ENCODE measurements at places on chromosomes 3 and 15.

DNA sequence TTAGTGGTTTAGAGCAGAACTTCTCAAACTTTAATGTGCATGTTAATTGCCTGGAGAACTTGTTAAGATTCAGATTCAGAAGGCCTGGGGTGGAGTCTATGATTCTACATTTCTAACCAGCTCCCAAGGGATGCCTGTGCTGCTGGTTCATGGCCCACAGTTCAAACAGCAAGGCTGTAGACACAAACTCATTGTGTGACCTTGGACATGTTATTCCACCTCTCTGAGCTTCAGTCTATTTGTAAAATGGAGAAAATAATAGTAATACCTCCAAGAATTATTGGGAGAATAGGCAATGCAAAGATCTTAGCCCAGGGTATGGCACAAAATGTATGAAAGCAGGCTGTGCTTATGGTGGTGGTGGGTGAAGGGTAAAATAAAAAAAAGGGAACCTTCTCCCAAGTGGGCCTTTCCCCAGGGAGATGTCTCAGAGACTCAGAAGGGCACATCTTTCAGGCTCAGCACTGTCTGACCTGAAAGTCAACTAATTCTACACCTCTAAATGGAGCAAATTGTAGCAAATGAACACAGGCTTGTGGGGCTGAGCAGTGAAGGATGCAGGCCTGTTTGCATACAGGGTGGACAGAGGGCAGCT lies 176.0 kb upstream of the TRIM42 start:
- no peak for DNase-seq

DNA sequence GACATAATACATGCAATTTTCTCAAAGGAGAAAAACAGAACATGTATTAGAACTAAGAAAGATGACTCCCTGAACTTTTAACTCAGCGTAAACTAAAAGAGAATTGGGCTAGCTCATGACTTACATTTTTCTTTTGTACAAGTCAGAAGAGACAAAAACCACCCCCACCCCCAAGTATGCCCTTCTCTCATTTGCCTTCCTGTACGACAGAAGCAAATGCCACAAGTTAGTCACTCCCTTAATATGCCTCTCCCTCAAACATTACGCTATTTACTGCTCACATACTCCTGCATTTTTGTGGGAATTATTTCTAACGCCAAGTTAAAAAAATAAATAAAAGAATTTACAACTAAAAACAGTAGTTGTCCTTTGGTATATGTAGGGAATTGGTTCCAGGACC lies 22.0 kb downstream of the CPEB1 start:
- no peak for DNase-seq

DNA sequence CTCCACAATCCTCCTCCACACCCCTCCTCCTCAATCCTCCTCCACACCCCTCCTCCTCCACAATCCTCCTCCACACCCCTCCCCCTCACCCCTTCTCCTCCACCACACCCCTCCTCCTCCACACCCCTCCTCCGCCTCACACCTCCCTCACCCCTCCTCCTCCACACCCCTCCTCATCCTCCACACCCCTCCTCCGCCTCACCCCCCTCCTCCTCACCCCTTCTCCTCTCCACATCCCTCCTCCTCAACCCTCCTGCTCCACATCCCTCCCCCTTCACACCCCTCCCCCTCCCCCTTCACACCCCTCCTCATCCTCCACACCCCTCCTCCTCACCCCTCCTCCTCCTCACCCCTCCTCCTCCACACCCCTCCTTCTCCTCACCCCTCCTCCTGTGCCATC lies 69.8 kb upstream of the BLM start:
- no peak for DNase-seq

DNA sequence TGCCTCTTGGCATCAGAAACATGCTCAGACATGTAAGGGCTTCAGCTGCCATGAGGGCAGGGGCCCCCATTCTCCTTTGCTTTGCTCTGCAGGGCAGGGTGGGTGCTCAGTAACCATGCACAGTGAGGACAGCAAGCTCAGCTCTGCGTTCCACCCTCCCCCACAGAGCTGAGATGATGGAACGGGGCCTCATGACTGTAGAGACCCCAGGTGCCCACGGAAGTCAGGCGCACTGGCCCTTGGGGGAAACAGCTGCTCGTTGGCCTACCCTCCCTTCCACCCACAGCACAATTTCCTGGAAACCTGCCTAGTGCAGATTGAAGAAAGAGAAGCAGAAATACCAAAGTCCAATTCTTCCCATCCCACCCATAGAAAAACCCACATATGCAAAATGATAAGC lies 10.5 kb downstream of the CTXND1 start:
- DNase-seq = no peak

- no peak for DNase-seq
Measured at GRCh38 chr15:70504299-70504951, 258.9 kb downstream of the UACA start.

DNA sequence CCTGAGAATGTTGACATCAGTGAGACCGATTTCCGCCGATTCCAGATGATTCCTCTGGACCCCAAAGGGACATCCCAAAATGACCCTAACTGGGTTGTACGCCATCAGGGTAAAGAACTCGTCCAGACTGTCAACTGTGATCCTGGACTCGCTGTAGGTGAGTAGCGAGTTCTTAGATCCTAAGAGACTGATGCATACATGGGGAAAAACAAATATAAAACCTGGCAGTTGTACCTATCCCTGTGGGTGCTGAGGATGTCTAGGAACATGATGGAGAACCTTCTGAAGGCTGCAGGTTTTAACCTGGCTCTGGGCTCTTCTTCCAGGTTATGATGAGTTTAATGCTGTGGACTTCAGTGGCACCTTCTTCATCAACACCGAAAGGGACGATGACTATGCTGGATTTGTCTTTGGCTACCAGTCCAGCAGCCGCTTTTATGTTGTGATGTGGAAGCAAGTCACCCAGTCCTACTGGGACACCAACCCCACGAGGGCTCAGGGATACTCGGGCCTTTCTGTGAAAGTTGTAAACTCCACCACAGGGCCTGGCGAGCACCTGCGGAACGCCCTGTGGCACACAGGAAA lies 12.3 kb downstream of the THBS1 start:
- no peak for DNase-seq

DNA sequence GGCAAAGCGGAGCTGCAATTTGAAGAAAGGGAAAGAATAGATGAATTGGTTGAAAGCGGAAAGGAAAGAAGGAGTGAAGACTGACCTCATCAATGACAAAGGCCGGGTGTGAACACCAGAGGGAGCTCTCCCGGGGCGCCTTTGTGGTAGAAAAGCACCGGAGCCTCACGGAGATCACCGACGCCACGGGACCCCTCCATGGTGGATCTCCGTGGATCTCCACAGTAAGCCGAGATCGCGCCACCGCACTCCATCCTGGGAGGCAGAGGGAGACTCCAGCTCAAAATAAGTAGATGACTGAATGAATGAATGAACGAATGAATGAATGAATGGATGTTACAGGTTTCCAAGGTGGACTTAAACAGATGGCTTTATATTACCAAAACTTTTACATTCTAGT lies 25.0 kb downstream of the GPR160 start:
- DNase-seq = no peak

GRCh38 chr3:126517291-126517951 lies at the start of gene UROC1:
Gene UROC1 (minus strand): TSS chr3:126517773. CDS start chr3:126517719, 54 bp downstream.
- no peak for DNase-seq

DNA sequence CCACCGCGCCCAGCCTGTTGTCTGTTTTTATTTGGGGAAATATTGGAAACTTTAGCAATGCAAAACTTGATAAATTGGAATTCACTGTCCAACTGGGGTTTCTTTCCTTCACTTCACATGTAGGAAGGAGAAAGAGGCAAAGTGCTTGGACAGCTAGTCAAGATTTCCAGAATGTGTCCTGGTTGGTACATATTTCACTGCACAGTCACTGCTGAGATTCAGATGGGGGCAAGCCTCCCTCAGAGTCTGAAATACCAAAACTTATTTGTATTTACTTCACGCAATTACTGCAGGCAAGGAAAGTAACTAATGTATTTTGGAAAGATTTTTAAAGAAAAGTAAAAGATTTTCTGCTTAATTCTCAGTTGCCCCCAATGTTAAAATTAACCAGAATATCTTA lies 21.0 kb downstream of the LRRC31 start:
- DNase-seq = no peak

DNA sequence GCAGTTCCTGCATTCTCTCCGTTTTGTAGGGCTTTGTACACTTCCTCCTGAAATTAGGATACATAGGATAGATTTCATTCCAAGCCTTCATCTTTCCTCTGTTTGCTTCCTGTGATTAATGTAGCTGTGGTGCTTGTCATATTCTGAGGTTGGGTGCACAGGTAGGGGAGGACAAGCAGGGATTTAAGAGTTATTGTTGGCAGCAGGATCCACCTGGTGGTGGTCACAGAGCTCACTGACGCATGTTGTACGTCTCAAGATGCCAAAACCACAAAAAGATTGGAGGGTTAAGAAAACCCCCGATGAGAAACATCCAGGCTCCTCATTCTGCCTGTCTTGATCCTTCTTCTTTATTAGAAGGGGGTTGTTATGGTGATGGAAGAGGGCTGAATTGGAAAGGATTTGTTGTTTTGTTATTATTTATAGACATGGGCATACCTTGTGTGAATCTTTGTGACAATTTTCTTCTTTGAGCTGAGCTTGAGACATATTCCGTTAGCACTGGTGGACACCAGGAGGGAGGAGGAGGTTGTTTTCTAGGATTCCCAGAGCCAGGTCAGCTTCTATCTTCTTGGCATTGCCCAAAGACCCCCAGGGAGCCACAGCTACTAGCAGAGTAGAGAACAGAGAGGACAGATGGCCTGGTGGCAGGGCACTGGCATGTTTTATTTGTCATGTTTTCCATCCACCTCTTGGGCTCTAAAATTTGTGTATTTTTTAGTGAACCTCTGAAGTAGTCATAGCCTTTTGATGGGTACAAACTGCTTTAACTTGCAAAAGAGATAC lies 57.7 kb upstream of the LARS2 start:
- no peak for DNase-seq

DNA sequence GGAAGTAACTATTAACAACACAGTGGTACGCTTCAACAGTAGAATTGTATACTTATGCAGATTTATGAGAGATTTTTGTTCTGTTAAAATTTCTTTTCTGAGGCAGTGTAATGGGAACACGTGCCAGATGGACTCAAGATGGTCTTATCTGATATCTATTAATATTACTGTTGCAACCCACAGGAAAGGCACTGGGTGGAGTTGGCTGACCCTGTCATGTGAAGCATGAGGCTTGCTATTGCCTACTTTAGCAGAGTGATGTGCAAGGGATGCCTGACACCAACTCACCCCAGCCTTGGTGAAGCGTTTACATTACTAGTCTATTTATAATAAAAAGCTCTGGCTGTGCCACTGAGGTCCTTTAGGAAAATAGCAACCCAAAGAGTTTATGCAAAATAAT lies 19.8 kb upstream of the ARNT2 start:
- no peak for DNase-seq

- DNase-seq = no peak
Measured at GRCh38 chr15:54836052-54836795, 360.5 kb downstream of the RSL24D1 start.

DNA sequence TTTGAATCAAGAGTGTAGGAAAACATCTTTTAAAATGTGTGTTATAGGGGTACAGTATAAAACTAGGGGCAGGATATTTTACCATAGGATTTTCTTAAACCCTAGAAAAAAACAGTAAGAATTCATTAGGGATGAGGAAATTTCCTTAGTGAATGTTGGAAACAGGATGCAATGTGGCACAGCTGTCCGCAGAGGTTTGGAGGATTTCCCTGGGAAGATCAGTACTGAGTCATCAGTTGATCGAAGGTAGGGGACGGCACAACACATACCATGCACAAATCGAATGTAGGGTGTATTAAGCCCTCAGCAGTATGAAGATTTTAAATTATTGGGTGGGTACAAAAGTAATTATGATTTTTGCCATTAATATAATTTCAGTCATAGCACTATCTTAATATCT lies 49.9 kb downstream of the FNDC3B start:
- no peak for DNase-seq

- no peak for DNase-seq
Measured at GRCh38 chr3:27289769-27290413, 79.3 kb downstream of the NEK10 start.

DNA sequence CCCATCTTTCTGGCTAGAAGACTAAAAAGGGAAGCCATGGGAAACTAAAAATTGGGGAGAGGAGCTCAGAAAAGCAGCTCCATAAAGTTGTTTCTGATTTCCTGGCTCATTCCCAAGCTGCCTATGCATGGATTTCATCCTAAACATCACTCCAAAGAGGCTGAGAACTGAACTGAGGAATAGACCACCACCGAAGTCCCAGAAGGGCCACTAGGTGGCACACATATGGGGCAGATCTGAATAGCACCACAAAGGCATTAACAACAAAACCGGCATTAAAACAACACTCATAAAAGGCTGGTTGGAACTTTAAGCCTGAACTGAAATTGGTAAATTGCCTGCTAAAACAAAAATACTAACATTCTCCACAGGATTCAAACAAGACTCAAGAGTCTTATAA lies 106.3 kb downstream of the PLD1 start:
- DNase-seq = no peak

DNA sequence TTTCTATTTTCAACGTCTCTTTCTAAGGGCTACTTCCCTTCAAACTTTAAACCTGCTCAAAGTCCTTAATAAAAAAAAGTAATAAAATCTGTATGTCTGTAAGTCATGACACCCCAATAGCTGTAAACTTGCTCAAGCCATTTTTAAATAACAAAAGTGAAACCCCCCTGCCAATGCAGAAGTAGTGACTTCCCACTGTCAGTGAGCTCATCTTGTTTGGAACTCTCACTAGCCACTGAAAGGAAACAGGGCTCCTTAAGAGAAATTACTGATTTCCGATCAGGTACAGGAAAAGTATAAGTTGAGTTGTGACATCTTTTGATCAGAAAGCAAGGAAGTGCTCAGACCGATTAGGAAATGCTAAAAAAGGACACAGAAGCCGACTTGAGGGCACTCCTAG lies 27.6 kb upstream of the GPR171 start:
- no peak for DNase-seq

- no peak for DNase-seq
Measured at GRCh38 chr3:150528354-150528797, 17.9 kb downstream of the SERP1 start.

GRCh38 chr3:123169492-123169929 lies 32.2 kb upstream of the SEC22A start:
- no peak for DNase-seq

GRCh38 chr3:187812496-187812895 lies 67.2 kb upstream of the BCL6 start:
- no peak for DNase-seq

DNA sequence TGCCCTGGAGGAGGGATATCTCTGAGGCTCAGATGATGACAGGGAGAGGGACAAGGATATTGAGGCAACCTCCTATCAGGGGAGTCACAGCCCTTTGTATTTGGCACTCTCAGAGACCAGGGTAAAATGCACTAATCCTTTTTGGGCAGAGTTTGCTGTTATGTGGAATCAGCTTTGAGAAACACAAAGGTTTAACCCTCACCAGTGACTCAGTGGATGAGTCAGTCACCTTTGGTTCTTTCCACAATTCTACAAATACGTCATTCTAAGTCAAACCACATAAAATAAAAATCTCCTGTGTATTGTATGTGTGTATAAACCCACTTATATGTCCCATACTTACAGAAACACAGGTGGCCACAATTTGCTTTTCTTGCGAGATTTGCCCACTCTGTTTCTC lies 5.1 kb downstream of the LSAMP start:
- no peak for DNase-seq

Measured in D721Med (cell line).